ENCODE measurements at places on chromosomes 3 and 15.

- DNase-seq: no peak
These were observed 236.8 kb downstream of the CACNA2D3 start for GRCh38 chr3:54358969-54359694.

DNA sequence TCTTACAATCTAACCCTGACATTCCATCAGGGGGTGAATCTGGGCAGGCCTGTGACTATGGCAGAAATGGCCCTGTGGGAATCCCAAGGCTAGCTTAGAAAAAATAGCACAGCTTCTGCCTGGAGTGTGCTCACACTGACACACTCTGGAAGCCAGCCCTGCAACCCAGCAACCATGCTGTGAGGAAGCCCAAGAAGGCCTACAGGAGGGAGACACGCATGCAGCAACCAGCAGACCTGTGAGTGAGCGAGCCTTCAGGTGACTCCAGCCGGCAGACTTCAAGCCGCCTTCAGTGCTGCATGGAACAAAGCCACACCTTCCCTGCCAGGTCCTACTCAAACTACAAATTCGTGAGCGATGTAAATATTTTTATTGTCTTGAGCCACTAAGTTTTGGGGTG is 26.1 kb downstream of the RAB6B start:
- DNase-seq: no peak

- DNase-seq: no peak
These were observed 141.5 kb upstream of the ROPN1 start for GRCh38 chr3:124133366-124133940.

DNA sequence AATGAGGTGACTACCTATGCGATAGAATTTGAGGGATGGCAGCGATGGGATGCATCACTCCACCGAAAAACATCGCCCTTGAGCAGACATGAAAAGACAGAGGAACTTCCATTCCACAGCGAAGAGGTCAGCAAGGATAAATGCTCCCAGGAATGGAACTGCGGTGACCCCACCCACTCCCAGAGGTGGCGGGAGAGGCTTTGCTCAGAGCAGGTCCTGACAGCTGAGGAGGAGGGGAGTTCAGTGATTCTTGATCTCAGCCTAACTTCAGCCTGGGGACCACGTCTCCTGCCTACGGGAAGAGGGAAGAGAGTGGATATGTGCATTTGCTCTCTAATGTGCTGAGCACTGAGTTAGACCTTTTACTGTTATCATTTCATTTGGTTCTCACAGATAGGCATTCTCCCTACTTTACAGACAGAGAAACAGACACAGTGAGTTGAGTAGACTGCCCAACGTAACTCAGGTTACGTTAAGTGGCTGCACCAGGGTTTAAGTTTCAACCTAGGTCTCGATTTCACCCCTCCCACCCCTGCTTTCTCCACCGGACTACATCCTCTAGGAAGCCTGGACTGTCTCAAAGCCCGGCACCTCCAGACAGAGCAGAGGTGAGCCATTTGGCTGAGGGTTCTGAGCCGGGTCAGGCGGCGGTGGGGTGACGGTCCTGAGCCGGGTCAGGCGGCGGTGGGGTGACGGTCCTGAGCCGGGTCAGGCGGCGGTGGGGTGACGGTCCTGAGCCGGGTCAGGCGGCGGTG is 170.0 kb downstream of the RAB11A start:
- no peak for DNase-seq

- no peak for DNase-seq
These were observed 645.7 kb downstream of the PDCD6IP start for GRCh38 chr3:34444137-34444536.

DNA sequence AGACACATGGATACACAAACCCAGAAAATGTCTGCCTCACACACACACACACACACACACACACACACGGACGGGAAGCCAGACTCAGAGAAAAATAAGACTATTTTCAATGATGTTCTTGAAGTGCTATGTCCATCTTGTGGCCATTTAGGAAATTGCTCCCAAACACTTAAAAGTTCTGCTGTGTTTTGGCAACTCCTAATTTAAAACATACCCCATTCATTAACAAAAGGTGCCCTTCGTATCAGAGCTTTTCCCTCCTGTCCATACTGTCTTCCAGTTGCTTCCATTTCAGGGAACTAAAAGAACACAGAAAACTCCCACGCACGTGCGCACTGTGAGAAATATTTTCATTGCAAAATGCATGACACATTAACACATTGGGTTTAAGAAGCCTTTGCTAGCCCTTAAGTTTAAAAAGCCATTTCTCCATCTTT is 44.6 kb downstream of the SLC12A1 start:
- peak; percentile 4 for DNase-seq

DNA sequence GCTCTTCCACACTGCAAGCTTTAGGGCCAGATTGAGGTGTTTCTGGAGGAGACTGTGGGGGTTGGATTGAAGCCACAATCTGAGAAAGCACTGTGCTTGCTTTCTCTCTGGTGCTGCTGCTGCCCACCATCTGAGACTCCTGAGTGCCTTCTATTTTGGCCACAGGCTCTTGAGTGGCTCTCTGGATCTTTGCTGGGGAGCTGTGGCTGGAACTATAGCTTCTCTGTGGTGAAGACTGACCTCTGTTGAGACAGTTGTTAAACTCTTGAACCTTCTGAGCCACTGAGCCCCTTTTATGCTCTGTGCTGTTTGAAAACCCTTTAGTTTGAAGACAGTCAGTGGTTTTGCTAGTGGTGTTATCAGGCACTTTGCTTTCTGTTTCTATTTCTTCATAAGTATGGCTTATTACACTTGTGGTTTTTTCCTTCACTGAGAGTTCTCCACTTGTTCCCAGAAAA is 108.7 kb upstream of the TSPAN3 start:
- DNase-seq: peak; percentile 15

- no peak for DNase-seq
These were observed 7.3 kb downstream of the RPL39L start for GRCh38 chr3:187131981-187132380.

DNA sequence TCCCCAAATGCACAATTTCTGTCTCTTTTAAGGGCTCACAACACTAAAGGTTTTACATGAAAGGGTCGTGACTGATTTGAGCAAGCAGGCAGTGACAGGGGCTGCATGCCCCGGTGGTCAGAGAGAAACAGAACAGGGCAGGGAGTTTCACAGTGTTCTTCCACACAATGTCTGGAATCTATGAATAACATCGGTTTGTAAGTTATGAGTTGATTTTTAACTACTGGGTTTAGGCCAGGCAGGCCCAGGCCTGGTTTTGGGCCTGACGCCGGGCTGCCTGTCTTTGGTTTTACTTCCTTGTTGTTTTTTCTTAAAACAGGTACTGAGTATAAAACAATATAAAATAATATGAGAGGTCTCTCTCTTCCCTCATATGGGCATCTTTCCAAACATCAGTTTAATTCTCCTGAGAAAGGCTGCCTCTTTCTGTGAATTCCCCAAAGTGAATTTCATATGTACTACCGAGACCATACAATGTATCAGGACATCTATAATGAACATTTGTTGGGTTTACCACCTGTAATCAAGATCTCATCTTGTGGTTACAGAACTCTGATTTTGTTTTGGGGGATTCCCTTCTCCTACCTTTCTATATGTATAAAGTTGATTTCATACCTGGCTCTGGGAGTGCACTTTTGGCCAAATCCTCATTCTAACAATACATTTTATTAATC is 74.4 kb downstream of the CD200 start:
- DNase-seq: no peak

- no peak for DNase-seq
These were observed 351.8 kb upstream of the TPRG1 start for GRCh38 chr3:188819939-188820338.

DNA sequence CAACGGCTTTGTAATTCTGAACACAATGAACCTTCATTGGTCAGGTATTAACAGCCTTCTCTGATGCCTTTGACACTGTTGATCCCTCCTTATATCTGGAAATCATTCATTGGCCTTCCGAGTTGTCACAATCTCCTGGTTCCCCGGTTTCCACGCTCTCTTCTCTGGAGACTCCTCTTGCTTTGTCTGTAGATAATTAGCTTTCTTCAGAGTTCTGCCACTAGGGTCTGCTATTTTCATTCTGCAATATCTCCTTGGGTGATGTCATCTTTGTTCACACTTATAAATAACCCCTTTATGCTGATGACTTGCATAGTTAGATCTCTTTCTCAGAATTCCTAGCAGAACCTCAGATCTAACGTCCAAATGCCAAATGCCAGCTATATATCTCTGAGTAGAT is 583.8 kb upstream of the ZNF717 start:
- DNase-seq: no peak

- no peak for DNase-seq
These were observed 1.3 kb upstream of the THBS1 start for GRCh38 chr15:39579487-39580116.

DNA sequence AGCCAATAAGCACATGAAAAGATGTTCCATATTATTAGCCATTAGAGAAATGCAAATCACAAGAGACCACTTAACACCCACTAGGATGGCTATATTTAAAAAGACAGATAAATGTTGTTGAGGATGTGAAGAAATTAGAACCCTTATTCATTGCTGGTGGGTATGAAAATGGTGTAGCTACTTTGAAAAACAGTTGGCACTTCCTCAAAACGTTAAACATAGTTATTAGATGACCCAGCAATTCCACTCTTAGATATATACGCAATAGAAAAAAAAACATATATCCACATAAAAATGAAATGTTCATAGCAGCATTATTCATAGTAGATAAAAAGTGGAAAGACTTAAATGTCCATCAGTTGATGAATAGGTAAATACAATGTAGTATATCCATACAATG is 47.1 kb upstream of the TERB2 start:
- DNase-seq: no peak

DNA sequence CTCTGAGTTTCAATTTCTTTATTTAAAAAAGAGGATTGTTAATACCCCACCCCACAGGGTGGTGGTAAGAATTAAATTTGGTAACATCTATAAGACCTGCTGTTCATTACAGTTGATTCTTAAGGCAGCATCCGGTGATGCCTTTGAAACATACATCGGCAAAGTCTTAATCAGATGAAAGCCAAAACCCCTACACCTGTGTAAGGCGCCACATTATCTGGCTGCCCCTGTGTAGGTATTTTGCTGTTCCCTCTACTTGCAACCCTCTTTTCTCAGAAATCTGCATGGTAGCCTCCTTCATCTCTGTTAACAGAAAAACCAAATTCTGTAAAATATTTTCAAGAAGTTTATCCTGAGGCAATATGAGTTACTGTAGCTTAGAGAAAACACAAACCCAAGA is 90.0 kb downstream of the ST6GAL1 start:
- no peak for DNase-seq

GRCh38 chr3:184429786-184430185 is 49.9 kb downstream of the CHRD start:
- no peak for DNase-seq

DNA sequence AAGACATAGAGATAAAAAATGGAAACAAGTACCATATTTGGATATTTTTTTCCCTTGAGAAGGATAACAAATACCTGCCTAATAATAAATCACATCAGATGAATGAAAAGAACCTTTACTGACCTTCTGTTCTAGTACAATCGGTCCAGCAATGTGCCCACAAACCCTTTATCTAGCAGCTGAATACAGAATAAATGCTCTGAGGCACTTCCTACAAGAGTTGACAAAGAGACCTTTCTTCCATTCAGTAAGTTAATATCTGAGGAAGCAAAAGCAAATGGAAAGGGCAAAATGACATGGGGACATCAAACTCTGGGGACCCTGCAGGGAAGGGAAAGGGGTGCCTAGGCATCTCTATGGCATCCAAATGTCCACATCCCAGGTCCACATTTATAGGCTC is 115.8 kb downstream of the NEK10 start:
- DNase-seq: no peak

- DNase-seq: no peak
These were observed 16.3 kb upstream of the MUC20 start for GRCh38 chr3:195704433-195704999.

GRCh38 chr3:463252-464192 is 267.0 kb downstream of the CHL1 start:
- no peak for DNase-seq

GRCh38 chr3:176078906-176079305 is 1118.4 kb downstream of the TBL1XR1 start:
- DNase-seq: no peak

- no peak for DNase-seq
These were observed 123.7 kb upstream of the IGSF10 start for GRCh38 chr3:151584566-151584965.

- no peak for DNase-seq
These were observed 9.2 kb upstream of the LYZL4 start for GRCh38 chr3:42419563-42419962.

GRCh38 chr15:81185631-81186295 is 10.9 kb upstream of the IL16 start:
- no peak for DNase-seq

DNA sequence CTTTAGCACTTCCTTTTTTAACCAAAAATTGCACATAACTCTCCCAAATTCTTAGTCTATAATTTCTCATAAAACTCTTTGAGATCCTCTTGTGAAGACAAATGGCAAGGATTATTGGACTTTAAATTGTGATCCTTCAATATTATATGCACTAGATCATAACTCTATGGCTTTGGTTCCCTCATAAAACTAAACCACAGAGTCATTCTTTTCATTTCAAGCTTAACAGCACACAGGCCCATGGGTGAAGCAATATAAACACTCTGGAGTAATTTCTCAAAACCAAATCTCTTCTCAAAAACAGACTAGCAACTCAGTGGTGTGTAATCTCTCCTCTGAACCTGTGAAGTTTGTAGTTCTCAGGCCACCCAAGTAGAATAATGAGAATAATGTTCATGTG is 171.0 kb upstream of the NECTIN3 start:
- no peak for DNase-seq

GRCh38 chr3:33424606-33425452 is 15.4 kb downstream of the UBP1 start:
- DNase-seq: no peak

GRCh38 chr15:78040653-78041244 is 36.8 kb downstream of the TBC1D2B start:
- DNase-seq: no peak

GRCh38 chr3:6321999-6322398 is 538.9 kb upstream of the GRM7 start:
- DNase-seq: no peak

DNA sequence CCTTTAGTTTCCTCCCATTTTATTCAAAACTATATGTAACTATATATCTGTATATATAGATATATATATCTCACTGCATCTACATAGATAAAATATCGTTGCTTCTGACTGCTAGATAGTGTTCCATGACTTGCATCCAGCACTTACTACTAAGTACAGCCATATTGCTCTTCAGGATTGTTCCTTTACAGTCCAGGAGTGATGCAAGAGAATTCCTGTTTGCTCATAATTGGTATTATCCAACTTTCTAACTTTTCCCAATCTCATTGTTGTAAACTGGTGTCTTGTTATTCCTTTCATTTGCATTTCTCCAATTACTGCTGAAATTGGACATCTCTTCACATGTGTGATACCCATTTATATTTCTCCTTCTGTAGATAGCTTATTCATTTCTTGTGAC is 99.8 kb upstream of the STRIT1 start:
- no peak for DNase-seq

GRCh38 chr3:175186511-175186910 is 327.4 kb downstream of the NAALADL2 start:
- no peak for DNase-seq

- no peak for DNase-seq
These were observed 17.7 kb upstream of the SNRK start for GRCh38 chr3:43268636-43269035.

- no peak for DNase-seq
These were observed 6.2 kb upstream of the CCNL1 start for GRCh38 chr3:157166115-157166514.

GRCh38 chr3:14031271-14031670 is 93.4 kb downstream of the CHCHD4 start:
- no peak for DNase-seq
